Fibroblast of skin of left quadriceps (primary cell): ENCODE measurements at places on chromosomes 5 and 9.
A peak's percentile ranks its signal among the peaks of the same experiment; 100 is the strongest.

DNA sequence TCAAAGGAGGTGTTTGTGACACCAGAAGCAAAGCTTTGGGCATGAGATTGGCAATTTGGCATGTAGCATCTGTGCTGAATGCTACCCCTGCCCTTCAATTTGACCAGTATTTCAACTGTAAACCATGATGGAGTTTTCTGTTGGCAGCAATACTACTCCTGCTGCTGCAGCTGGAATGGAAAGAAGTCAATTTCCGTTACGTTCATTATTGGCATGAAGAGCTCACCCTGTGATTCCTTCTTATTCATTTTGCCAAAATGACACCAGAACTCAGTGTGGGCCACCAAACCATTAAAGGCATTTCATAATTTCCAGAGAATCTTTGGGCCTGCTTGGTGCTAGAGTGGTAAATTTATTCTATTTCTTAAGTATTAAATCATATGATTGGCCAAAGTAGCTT, 433.1 kb upstream of the DMAC1 start:
- DNase-seq, result no peak

- DNase-seq, result no peak
Observed at GRCh38 chr5:150489360-150490295, 18.3 kb upstream of the NDST1 start.

GRCh38 chr5:174239718-174240117, 194.2 kb downstream of the NSG2 start:
- no peak for DNase-seq

GRCh38 chr5:77973253-77973609, 197.1 kb upstream of the TBCA start:
- DNase-seq, result no peak

DNA sequence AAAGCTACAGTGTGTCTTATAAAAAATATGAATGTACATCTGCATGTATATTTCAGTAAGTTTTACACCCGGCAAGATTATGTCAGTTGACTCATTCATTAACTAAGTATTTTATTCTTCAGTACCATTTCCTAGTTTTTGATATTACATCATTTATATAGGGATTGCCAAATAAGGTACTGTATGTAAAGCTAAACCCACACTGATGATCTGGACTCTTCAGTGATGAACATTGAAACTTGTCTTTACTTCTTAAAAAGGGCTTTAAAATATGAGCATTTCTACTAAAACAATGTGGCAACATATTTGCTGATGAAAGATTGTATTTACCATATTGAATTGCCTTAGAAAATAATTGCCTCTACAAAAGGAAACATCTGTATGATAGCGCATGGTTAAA, 151.8 kb upstream of the TLX3 start:
- DNase-seq, result peak; percentile 52

- no peak for DNase-seq
Observed at GRCh38 chr5:95365302-95366095, 25.7 kb upstream of the FAM81B start.

- no peak for DNase-seq
Observed at GRCh38 chr9:70581214-70581954, 166.9 kb upstream of the KLF9 start.
